Brain (organoid and tissue), 16 donors: ENCODE measurements at places on chromosomes 12 and 14.

GRCh38 chr14:55094292-55095157 lies 34.5 kb upstream of the LGALS3 start:
- no peak for DNase-seq

DNA sequence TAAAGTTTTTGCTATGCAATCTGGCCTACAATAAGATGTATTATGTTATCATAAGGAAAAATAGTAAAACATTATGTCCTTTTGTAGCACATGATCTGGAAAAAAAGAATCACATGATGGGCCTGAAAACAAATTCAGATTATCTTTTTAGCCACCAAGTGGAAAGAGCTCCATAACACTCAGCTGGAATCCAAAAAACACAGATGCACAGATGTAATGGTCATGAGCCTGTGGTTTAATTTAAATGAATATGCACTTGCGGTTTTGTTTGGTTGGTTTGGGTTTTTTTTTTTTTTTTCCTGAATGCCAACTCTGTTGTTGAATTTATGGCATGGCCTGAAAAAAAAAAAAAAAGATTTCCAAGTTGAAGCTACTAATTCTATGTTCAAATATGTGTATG lies 4.1 kb downstream of the KCNC2 start:
- DNase-seq = no peak

- no peak for DNase-seq
Measured at GRCh38 chr12:118900993-118901392, 80.3 kb upstream of the SRRM4 start.

DNA sequence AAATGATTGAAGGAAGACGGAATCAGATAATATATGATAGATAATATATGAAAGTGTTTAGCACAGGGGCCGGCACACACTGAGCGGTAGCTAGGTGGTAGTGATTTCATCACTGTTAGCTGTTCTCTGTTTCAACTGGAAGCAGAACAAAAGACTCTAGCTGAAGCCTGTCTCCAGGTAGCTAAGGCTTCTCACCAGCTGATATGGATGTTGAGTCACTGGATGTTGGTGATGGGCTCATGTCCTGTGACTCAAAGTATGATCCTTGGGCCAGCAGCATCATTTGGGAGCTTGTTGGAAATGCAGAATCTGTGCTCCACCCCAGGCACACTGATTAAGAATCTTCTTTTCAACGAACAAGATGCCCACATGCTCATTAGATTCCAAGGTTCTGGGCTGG lies 21.7 kb upstream of the KCNA5 start:
- no peak for DNase-seq

DNA sequence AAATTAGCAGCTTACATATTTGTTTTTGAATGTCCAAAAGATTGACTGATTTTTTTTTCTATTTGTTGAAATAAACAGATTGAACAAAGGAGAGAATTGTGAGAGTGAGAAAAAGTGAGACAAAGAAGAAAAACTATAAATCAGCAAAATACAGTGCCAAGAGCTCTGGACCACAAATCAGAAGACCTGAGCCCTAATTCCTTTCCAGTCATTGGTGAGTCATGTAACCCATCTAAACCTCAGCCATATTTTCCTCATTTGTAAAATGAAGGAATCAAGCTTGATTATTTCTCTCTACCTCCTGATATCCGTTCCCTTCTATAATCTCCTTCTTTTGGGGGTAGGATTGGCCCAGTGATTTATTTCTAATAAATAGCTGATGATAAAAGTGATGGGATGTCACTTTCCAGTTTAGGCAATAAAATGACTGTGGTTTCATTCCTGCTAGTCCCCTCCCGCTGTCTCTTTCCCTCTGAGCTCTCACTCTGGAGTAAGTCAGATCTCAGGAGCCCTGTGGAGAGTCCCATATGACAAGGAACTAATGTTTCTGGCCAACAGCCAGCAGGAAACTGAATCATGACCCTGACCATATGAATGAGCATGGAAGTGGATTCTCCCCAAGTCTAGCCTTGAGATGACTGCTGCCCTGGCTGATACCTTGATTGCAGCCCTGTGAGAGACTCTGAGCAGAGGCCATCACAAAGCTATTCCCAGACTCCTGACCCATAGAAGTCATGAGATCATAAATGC lies 218.9 kb downstream of the ACSS3 start:
- peak; percentile 16 for DNase-seq

- DNase-seq = no peak
Measured at GRCh38 chr12:111557271-111558106, 41.6 kb downstream of the ATXN2 start.

DNA sequence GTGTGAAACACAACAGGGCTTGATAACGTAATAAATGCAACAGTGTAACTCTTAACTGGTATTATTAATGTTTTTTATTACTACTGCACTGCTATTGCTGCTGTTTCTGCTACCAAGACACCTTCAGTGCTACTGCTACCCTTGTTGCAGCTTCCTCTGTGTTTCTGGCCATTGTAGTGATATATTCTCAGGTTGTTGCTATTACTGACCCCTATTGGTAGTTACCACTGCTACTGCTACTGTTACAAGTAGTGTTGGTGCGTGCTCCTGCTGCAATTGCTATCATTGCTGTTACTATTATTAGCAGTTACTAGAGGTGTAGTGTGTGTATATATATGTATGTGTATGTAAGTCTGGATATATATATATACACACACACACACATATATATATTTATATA lies 87.2 kb upstream of the PTPRB start:
- no peak for DNase-seq

DNA sequence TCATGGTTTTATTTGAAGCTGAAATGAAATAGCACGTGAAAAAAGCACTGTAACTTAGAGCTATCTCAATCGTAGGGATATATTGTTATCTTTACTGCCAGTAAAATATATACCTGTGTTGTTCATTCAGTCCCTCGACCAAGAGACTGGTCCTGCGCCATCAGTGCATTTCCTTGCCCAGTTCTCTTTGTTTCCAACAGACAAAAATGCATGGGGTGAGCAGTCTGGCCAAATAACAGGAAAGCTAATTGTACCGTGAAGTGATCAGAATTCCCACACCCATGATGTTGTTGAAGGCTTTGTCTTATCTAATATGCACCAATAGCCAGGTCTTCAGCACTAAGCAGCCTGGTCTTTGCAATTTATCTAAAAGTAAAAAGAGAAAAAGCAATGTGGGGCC lies 477.1 kb upstream of the GARIN6 start:
- DNase-seq = no peak

- DNase-seq = no peak
Measured at GRCh38 chr14:69459122-69459521, 25.4 kb upstream of the PLEKHD1 start.

DNA sequence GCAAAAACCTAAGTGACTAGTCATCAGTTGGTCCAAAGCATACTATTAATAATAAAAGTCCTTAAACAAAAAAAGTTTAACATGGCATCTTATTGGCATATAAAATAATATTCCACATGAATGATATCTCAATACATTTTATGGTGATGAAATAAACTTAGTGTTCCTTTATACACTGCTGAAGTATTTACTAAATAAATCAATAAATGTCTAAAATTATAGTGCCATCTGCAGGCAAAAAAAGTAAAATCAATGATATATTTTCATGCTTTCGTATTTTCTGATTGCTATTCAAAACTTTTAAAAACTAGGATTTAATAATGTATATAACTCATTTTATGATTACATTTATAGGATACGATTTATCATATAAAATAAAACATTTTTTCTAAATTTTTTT lies 30.5 kb downstream of the PUS7L start:
- peak; percentile 30 for DNase-seq

DNA sequence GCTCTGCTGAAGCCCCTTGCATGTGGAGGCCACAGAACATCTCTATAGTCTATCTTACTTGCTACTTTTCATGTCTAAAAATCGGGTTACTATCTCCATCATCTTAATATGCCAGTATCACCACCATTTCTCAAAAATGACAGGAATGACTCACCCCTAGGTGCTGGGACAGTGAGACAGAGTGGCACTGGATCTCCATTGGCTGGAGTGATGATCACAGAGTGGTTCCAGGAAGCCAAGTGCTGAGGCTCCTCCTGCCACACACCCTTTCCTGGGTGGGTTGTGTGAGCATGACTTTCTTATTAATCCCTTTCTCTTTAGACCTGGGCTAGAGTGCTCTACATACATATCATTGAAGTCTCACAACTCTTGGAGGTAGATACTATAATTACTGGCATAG lies 3.3 kb upstream of the ASCL1 start:
- no peak for DNase-seq

- DNase-seq = no peak
Measured at GRCh38 chr12:130457215-130457614, 119.5 kb downstream of the PIWIL1 start.

GRCh38 chr12:113002676-113003075 lies 24.4 kb downstream of the OAS2 start:
- DNase-seq = no peak

DNA sequence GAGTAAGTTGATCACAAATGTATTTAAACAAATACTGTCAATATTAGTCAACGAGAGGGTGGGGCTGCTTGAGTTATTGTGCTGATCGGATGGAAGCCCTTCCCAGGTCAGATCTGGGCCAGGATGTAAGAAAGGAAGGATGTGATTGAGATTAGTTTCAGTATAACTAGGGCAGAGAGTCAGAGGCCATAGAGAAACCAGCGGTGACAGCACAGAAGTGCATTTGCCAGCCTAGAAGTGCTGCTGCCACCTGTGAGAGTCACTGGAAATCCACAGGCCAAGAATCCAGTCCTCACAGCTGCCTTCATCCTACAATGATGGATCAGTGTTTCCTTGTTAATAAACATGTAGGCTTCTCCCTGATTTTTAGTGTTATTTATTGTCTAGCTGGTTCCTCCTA lies 9.8 kb upstream of the FERMT2 start:
- no peak for DNase-seq

GRCh38 chr12:93954166-93955112 lies 193.9 kb upstream of the PLXNC1 start:
- DNase-seq = no peak

DNA sequence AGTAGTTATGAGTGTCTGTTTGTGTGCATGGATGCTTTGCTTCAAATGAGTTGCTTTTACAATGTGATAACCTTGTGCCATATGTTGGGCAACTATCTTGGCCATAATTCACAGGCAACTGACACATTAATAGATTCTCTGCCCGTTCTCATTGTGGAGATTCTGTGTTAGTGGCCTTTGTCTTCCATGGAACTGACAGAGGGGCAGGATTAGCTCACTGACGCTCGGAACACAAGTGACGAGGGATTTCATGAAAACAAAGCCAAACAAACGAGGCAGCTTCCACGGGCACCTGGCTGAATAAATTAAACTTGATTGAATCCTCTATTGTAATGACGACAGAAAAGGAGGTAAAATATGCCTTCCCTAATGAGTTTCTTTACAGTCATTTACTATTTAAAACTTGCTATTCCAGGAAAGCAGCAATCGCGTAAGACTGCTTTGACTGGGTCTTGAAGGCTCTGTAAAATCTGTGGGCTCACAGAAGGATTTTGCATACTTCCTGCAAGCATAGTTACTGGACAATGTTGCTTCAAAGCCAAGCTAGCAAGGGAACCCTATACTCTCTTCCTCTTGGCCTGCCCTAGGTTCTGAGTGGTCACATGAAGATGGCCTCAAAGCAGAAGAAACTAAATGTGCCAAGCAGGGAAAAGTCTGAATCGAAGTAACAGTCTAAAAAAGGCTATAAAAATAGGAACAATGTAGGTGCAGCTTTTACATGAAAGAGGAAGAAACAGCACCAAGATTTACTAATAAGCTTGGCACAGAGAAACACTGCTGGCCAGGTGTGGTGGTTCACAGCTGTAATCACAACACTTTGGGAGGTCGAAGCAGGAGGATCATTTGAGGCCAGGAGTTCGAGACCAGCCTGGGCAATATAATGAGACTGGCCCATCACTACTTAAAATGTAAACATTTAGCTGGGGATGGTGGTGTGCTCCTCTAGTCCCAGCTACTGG lies 28.1 kb upstream of the SINHCAF start:
- DNase-seq = peak; percentile 58

DNA sequence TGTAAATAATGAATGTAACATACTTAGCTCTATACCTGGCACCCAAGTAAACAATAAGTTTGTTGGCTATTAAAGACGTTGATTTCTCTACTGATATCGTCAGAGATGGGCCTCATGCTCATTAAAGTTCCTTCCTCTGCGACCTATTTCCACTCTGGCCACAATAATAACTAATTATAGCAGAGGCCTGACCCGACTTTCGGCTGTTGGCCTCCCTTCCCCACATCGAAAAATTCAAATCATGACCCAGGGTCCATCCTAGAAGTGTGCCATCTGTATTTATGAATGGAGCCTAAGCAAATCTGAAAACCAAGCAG lies 321 bp upstream of the USP30 start:
- no peak for DNase-seq

DNA sequence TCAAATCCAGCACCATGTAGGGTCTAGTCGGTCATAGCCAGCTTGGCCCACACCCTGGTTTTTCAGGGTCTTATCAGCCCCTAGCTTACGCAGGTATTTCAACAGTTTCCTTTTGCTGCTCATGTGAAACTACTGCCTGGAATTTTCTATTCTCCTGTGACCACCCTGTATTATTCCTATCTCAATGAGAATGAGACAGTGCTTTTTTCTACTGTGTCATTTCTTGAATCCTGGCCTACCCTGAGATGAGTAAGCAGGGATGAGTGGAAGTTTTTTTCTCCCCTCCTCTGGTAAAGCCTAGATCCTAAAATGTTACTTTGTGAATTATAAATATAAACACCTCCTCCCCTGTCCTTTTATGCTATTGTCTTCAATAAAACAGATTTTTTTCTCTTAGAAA lies 62.7 kb upstream of the ARID2 start:
- DNase-seq = no peak
